ENCODE measurements at places on chromosomes 7 and 10. TPM values are rescaled to one million over a fixed set of nuclear protein-coding genes. Genes with fewer than 3 reads are reported as not detected.

Gene NPTX2
- total RNA-seq, result 1.3 TPM

Gene AGR2
- total RNA-seq, result not detected

Gene CYP3A4
- total RNA-seq, result not detected

Gene SLC13A1
- total RNA-seq, result not detected

Gene HOXA9
- total RNA-seq, result not detected

Gene ATP6V1F
- 137 TPM for total RNA-seq

Gene RARRES2
- total RNA-seq, result 47.6 TPM

Gene CALCR
- 16.8 TPM for total RNA-seq

DNA sequence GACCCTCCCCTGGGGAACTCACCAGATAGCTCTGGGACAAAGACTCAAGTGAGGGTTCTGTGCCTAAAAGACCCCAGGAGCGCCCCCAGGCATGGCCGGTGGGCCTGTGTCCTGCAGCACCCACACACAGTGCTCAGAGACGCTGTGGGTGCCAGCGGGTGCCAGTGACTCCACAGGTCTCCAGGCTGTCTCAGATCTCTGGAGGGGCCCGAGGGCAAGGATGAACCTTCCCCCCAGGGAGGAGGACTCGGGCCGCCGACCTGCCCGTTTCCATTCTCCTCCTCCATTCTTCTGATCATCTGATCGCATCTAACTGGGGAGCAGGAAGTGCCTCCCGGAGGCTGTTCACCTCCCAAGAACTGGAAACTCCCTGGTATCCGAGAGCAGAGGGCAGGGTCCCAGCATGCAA, 980 bp downstream of the ADAM8 start:
- H3K36me3 ChIP-seq, result peaks cover 5% of the 10 kb centered on the region
- H3K4me3 ChIP-seq, result no peak overlapping the region
- no peak for DNase-seq

- H3K4me3 ChIP-seq, result no peak overlapping the region
- DNase-seq, result no peak
- H3K27me3 ChIP-seq, result no peaks in the 10 kb centered on the region
These were observed 50.1 kb downstream of the NSUN6 start for GRCh38 chr10:18601321-18601720.

DNA sequence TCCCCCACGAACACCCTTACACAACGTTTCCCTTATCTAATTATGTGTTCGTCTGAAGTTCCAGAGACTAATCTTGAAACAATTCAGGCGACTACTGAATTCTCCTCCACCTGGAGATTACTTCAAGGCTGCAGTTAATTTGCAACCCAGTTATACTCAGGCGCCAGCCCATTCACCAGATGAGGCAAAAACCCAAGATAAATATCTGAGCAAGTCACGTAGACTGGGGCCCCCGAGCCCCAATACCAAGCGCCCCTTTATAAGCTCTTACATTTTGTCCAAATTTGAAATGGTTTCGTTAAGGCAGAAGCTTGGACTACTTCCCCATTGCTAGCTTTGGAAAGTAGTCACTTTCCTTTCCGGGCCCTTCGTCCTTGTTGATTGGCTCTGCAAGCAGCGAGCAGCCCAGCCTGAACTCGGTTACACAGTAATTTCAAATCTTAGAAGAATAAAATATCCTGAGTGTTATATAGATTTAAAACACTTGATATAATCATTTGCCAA, 1.2 kb downstream of the TPK1 start:
- peak overlapping the region; percentile 90 for H3K4me3 ChIP-seq
- H3K27ac ChIP-seq, result no peak overlapping the region
- peaks cover 18% of the 10 kb centered on the region for H3K36me3 ChIP-seq
- peak; percentile 57 for DNase-seq
- no peaks in the 10 kb centered on the region for H3K27me3 ChIP-seq

- no peak overlapping the region for H3K27ac ChIP-seq
- H3K36me3 ChIP-seq, result peaks cover 37% of the 10 kb centered on the region
- peaks cover 5% of the 10 kb centered on the region for H3K4me1 ChIP-seq
- DNase-seq, result no peak
- no peaks in the 10 kb centered on the region for H3K27me3 ChIP-seq
These were observed 155.5 kb downstream of the SVIL start for GRCh38 chr10:29479081-29479925.

DNA sequence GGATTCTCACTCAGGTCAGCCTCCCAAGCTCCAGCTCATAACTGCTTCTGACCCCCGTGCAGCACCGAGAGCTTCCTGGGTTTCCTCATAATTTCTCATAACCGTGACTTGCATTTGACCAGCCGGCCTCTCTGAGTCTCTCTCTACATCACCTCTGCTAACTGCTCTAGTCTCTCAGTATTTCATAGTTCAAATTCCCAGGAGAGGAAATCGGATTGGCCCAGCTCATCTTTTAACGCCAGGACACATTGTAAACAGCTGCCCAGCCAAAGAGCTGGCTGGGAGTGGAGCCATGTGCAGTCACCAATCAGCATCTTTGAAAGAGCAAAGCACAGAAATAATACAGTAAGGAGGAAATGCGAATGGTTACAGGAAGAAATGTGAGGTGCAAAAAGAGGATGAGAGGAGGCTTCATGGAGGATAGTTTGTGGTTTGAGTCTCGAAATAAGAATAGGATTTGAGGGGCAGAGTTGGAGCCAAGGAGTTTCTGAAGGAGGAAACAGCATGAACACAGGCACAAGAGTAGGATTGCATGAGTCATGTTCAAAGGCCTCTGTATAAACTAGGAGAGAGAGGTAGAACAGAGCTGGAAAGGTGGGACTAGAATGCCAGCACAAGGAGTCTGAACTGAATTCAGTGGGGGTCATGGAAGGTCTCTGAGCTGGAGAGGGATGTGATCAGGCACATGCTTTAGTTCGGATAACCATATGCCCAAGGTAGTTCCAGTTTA, 15.2 kb upstream of the LBX1 start:
- no peaks in the 10 kb centered on the region for H3K4me1 ChIP-seq
- no peak for DNase-seq
- H3K27ac ChIP-seq, result no peak overlapping the region
- H3K4me3 ChIP-seq, result no peak overlapping the region
- H3K36me3 ChIP-seq, result no peaks in the 10 kb centered on the region

DNA sequence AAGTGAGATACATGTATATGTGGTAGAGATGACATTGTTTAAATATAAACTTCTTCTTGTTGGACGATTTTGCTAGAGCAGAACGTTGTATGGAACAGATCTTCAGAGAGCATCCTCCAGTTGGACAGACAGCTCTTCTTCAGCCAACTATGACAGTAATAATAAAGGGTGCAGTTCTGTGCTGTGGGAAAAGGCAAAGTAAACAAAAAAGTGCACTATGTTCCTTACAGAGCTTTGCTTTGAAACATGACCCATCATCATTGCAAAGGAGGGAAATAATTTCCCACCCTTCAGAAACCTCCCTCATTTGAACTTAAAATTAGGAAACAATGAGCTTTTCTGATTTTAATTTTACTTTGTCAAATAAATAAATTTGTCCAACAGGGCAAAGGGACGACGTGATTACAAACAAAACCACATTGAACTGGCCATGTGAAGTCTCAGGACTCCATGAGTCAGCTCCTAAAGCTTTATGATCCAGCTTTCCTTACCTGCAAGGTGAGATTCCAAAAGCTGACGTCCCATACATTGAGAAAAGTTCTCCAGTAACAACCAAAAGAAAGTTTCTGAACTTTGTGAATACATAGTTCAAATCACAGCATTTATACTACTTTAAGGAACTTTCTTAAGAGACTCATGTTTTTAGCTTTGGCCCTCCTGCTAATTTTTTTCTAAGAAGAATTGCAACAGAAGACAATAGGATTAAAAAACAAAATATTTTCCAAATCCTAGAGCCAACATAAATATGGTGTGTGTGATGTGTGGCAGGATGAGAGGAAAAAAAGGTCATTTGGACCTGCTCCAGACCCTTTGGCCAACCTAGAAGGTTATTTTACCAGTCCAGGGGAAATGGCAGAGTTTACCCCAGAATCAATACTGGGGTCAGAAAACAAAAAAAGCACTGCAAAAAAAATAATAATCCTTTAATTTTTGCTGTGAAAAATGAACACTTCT, 565.4 kb upstream of the NRP1 start:
- no peaks in the 10 kb centered on the region for H3K4me1 ChIP-seq
- H3K36me3 ChIP-seq, result no peaks in the 10 kb centered on the region
- no peak overlapping the region for H3K27ac ChIP-seq
- H3K27me3 ChIP-seq, result no peaks in the 10 kb centered on the region

DNA sequence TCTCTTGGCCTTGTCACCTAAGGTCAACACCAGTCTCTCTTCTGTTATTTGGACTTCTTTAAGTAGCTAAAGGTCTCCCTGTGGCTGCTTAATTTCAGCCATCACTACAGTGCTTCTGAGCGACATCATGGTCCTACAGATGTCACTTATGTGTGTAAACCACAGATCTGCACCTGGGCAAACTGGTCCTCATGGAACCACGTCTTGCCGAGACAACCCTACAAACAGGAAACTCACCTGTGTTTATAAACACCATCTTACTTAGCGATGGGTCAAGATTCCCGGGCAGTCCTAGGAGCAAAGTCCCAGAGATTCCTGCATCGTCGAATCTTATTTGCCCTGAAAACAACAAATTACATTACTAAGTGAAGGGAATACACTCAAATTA, 27.8 kb downstream of the KLF6 start:
- H3K4me3 ChIP-seq, result no peak overlapping the region
- no peaks in the 10 kb centered on the region for H3K27me3 ChIP-seq

- H3K4me1 ChIP-seq, result no peaks in the 10 kb centered on the region
- H3K27me3 ChIP-seq, result no peaks in the 10 kb centered on the region
- no peak for DNase-seq
- H3K4me3 ChIP-seq, result no peak overlapping the region
- H3K27ac ChIP-seq, result no peak overlapping the region
- H3K36me3 ChIP-seq, result no peaks in the 10 kb centered on the region
These were observed 188.5 kb upstream of the FERD3L start for GRCh38 chr7:19333706-19334105.

DNA sequence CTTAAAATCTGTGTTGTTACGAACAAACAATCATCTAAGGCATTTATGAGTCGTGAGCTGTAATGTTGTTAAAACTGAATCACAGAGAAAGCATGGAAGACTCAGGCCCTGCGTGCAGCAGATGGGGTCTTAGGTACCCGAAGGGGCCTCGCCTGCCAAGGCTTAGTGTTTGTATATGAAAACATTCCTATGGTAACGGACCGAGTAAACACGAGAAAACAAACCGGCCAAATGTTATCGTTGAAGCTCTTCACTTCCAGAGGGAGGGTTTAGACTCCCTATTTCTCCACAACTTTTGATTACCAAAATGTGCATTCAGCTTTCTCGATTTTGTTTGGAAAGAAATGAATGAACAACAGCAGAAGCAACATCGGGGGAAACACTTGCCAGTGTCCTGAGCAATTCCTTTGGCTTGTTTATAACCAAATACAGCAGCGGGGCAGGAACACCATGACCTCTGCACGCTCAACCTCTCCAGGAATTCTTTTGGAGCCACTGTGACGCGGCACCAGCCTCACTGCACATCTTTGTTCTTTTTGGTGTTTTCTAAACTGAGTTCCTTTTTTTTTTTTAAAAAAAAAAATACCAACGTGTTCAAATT, 121.6 kb upstream of the KLF6 start:
- H3K4me3 ChIP-seq, result no peak overlapping the region
- H3K4me1 ChIP-seq, result no peaks in the 10 kb centered on the region
- no peak for DNase-seq

DNA sequence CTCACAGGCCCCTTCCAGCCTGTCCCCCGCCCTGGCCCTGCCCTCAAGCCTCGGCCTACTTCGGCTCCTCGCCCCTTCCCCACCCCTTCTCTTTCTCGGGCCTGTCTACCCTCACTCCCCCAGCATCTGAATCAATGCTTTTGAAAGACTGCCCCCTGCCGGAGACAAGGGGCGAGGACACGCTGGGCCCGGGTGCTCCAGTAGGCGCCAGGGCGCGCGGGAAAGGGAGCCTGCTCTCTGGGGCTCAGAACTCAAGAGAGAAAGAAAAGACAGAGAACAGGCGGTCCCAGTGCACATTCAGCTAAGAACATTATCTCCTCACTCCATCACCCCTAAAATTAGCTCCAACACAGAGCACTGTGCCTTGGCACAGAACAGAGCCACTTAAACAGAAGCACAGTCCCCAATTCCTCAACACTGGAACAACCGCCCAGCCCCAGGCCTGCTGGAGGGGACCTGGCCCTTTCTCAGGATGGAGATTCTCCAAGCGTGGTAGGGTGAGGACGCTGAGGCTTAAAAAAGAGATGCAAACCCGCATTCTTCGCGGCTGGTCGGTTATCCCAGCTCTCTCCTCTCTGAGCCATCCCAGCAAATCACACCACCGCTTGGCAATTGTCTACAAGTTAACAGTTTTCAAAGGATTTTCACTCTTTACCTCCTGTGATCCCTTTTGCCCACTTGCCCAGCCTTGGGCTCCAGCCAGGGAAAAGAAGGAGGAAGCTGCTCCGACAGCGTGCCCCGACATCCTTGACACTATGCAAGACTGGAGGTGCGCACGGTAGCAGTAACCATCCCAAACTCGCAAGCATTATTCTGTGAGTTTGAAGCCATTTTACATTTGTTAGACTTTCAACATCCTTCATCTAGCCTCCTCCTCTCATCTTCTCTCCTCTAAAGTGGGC, 2.1 kb downstream of the GIGYF1 start:
- no peak overlapping the region for H3K27ac ChIP-seq
- peaks cover 25% of the 10 kb centered on the region for H3K36me3 ChIP-seq
- peaks cover 12% of the 10 kb centered on the region for H3K4me1 ChIP-seq
- peak; percentile 96 for DNase-seq
- no peaks in the 10 kb centered on the region for H3K27me3 ChIP-seq

DNA sequence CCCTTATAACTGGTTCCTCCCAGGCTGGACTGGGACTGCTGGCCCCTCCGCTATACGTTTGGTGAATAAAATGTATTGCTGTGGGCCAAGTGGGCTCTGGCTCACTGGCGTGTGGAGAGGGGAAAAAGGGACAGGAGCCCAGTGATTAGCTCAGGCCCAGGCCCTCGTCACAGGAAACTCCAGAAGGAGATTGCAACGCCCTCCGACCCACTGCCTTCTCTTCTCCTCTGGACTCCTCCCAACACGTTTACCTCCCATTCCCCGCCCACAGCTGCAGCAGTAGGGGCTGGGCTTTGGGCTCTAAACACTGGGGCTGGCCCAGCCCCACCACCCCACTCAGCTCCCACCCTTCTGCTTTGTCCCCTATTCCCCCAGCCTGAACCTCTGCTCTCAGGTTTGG, 173.9 kb downstream of the NEURL1 start:
- H3K4me3 ChIP-seq, result no peak overlapping the region
- H3K27me3 ChIP-seq, result no peaks in the 10 kb centered on the region

DNA sequence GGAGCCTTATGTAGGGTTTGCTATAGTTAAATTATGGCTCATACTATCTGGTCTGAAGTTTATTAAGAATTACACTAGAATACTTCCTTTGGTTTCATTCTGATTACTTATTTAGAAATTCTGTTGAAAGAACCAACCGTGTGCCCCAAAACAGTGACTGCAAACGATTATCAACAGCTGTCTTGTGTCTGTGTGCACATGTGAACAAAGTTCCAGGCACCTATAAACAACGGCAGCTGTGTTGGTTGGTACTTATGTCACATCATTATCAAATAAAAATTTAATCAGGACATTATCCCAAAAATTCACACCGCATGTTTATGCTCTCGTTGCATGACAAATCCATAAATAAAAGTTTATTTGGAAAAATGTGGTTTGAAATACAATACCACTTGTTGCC, 80.6 kb downstream of the USP6NL start:
- peaks cover 11% of the 10 kb centered on the region for H3K36me3 ChIP-seq
- no peak for DNase-seq
- H3K27ac ChIP-seq, result no peak overlapping the region
- H3K27me3 ChIP-seq, result no peaks in the 10 kb centered on the region

- no peak overlapping the region for H3K27ac ChIP-seq
- H3K4me3 ChIP-seq, result no peak overlapping the region
- no peaks in the 10 kb centered on the region for H3K4me1 ChIP-seq
- no peak for DNase-seq
- H3K27me3 ChIP-seq, result no peaks in the 10 kb centered on the region
- no peaks in the 10 kb centered on the region for H3K36me3 ChIP-seq
These were observed 65.5 kb downstream of the OSBPL3 start for GRCh38 chr7:24914465-24914859.

All from endodermal cell (in vitro differentiated cells).